H4 (cell line): ENCODE measurements at places on chromosomes 1 and 21.

- DNase-seq = no peak
These were observed 46.6 kb downstream of the WLS start for GRCh38 chr1:68185743-68186142.

GRCh38 chr1:203265541-203265940 is 36.1 kb upstream of the CHIT1 start:
- DNase-seq = no peak

GRCh38 chr1:22636927-22637326 is 499 bp downstream of the C1QA start:
- DNase-seq = no peak

DNA sequence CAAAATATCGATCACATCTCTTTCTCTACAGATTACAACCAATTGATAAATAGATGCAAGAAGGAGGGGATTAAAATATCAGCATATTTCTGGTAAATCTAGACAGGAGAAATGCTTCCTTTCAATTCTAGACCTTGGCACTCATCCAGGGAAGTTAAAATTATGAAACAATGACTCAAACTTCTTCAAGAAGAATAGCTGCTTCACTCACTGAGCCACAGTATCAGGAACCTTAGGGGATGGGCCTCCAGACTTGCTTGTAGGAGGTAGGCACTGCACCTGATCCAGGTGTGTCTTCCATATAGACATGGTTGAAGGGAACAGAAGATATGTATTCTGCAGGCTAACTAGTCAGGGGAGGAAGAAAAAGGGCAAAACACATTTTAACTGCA is 9.8 kb downstream of the SLAMF7 start:
- DNase-seq = no peak

DNA sequence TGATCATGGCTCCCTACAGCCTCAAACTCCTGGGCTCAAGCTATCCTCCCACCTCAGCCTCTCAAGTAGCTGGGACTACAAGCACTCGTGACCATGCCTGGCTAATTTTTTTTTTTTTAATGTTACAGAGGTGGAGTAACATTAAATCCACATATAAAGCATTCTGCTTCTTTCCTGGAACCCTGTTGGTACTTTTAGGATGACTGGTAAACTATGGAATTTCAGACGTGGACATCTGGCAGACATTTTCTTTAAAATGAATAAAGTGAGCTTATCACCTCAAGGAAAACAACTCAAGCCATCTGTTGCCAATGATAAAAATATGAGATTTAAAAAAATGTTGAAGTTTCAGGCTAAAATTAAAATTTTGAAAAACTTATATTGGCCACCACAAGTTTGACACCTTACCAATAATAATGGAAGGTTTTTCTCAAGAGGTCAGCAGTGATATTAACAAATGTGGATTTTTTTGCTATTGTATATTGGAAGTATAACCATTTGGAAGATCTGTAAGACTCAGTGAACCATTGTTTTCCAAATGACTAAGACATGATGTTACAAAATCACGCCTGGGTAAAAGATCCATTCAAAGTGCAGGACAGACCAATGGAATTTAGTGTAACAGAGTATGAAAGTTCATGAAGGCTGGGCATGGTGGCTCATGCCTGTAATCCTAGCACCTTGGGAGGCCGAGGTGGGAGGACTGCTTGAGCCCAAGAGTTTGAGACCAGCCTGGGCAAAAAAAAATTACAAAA is 52.7 kb upstream of the EIF4G3 start:
- no peak for DNase-seq

DNA sequence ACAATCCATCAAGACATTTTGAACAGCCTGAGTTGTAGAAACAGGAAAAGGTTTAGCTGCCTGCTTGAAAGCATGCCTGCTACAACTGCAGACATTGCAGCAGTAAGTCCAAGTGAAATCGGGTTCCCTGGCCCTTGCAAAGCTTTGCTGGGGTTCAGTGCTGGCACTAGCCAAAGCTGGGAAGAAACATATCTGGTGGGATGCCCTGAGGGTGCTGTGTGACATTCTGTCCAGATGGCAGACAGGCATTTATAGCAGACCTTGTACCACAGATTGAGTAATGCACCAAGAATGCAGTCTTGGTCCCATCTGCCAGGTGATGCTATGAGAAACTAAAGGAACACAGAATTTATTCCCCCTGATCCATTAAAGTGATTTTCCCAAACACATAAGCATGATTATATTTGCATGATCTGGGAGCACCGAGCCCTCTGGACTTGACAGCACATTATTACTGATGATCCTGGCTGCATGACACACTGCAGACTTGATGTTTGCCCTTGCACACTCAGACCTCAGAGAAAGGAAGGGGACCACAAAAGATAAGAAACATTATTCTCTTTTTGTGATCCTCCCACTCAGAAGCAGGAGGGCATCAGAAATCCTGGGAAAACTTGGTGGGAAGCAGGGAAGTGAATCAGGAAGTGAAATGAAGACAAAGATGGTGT is 223.7 kb upstream of the FAM78B start:
- DNase-seq = no peak

- no peak for DNase-seq
These were observed 373.1 kb upstream of the USP24 start for GRCh38 chr1:55588309-55588708.

DNA sequence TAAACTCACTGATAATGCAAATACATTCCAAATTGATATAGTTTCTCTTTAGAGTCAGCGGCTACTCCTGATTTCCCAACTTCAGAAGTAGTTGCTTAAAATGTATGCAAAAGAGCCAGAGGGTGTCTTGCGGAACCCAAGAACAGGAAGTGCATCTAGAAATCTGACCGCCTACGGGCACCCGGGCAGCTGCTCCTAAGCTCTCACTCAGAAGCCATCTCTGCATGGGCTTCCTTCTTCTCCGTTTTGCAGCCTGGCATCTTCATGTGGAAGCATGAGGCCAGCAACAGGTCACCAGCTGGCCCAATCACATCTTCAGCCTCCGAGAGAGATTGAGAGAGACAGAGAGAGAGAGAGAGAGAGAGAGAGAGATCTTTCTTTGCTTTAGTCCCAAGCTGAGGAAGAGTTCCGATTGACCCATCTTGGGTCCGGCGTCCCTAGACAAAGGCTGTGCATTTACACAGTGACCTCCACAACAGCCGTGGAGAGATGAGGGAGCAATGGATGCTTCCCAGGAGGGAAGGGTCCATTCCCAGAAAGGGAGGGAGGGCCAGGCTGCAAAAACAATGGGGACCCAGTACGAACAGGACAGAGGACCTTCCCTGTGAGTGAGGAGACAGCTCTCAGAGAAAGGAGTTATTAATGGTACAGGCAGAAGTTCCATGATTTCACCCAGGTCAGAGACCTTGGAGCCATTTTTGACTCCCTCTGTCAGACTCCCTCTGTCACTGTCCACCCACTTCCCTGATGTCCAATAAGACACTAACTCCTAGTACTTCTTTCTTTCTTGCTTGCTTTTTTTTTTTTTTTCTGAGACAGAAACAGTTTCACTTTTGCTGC is 28.2 kb upstream of the SLC30A1 start:
- DNase-seq = no peak

- peak; percentile 35 for DNase-seq
These were observed 37.1 kb upstream of the CTTNBP2NL start for GRCh38 chr1:112358798-112359408.

DNA sequence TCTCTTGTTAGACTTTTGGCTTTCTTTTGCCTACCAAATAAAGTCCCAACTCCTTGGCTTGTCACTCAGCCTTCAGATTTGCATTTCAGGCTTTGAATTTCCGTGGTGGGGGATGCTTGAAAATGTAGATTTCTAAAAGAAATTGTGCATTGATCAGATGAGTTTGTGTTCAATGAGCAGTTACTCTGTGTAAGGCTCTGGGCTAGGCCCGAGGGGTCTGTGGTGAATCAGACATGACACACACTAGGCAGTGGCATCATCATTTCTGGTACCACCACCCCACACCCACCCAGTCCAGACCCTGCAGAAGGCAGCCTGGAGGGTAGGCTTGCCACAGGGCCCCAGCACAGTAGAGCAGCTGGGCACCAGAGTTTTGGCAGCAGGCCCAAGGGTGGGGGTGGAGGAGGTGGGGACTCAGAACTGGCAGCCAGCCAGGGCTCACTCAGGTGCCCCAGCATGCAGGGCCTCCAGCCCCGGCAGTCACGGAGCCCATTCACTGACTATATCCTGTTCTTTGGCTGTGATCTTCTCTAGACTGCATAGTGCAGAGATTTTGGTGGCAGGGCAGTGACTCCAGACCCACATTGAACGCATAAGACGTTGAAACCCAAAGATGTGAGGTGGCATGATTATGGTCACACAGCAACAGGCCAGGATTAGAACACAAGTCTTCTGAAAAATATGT is 97.2 kb upstream of the ARTN start:
- peak; percentile 84 for DNase-seq

DNA sequence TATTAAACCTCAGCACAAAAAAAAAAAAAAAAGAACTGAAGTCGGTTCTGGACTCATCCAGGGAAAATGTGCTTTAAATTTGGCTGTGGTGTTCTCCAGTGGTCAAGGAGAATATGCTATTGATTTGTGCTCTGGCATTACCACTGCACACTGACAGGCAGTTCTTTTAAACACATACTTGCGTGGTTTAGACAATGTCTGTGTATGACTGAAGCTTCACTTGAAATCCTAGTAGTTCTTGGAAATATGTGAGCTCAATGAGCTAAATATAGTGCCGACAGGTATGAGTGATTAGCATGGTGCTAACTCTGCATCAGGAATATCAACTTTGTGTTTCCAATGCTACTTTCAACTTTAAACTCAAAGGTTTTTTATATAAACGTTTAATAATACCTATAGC is 415.6 kb downstream of the SMYD3 start:
- no peak for DNase-seq

- no peak for DNase-seq
These were observed 22.2 kb downstream of the C1orf21 start for GRCh38 chr1:184409011-184409410.

DNA sequence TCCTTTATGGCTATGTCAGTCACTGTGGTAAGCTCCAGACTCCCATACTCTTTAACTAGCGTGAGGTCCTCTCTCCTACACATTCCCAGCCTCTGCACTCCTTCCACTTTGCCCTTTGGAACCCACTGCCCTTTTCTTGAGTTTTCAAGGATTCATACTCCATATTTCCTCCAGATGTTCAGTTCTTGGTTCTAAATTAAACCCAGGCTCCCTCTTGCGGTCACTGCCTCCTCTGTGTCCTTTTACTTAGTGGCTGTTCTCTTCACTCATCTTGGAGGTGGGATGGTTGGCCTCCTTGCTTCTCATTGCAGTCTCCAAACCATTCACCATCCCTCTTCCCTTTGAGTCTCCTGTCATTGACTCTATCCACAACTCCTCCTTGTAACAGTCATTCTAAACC is 208.1 kb downstream of the TGFB2 start:
- peak; percentile 46 for DNase-seq
